ENCODE measurements at places on chromosomes 16 and 17. TPM values are rescaled to one million over a fixed set of nuclear protein-coding genes. Genes with fewer than 3 reads are reported as not detected.
A peak's percentile ranks its signal among the peaks of the same experiment; 100 is the strongest.

- peak; percentile 26 for DNase-seq
- peak overlapping the region; percentile 73 for H3K4me3 ChIP-seq
- H3K27ac ChIP-seq = no peak overlapping the region
- no peaks in the 10 kb centered on the region for H3K36me3 ChIP-seq
- H3K4me1 ChIP-seq = peaks cover 28% of the 10 kb centered on the region
Measured at GRCh38 chr17:16491131-16491702, 776 bp downstream of the LRRC75A start.

DNA sequence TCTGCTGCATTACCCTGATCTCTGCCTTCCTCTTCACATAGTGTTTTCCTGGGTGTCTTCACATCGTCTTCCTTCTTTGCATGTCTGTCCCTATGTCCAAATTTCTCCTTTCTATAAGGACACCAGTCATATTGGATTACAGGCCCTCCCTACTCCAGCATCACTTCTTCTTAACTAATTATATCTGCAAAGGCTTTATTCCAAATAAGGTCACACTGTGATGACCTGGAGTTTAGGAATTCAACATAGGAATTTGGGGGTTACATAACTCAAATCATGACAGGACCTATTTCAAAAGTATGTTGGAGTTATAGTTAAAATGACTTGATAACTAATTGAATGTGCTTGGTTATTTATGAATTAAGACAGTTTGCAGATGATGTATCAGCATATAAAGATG lies 490.5 kb upstream of the ERCC4 start:
- H3K4me3 ChIP-seq = no peak overlapping the region
- no peak overlapping the region for H3K27ac ChIP-seq
- H3K36me3 ChIP-seq = no peaks in the 10 kb centered on the region
- H3K4me1 ChIP-seq = no peaks in the 10 kb centered on the region
- H3K27me3 ChIP-seq = no peaks in the 10 kb centered on the region
- DNase-seq = no peak

DNA sequence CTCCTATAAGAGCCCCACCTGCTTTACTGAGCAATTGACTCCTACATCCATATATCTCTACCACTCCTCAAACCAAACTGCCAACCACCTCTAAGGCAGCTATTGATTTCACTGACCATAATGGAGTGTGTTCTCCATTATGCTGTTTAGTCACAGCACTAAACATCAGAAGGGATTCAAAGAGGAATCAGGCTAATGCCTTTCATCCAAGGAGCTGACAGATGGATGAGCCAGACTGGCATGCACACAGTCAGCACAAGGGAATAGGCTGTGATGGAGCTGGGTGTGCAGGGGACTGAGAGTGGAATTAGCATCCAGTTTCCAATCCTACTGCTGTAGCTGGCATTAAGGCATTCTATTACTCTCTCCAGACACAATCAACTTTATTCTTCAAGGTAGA lies 88.7 kb upstream of the CCL2 start:
- H3K4me3 ChIP-seq = no peak overlapping the region
- no peak overlapping the region for H3K27ac ChIP-seq
- no peaks in the 10 kb centered on the region for H3K36me3 ChIP-seq
- peaks cover 8% of the 10 kb centered on the region for H3K27me3 ChIP-seq

GRCh38 chr17:61369751-61370150 lies 29.9 kb upstream of the TBX2 start:
- DNase-seq = no peak
- no peaks in the 10 kb centered on the region for H3K36me3 ChIP-seq
- H3K27ac ChIP-seq = no peak overlapping the region
- no peak overlapping the region for H3K4me3 ChIP-seq
- H3K4me1 ChIP-seq = peaks cover 16% of the 10 kb centered on the region

The ABCA6 gene
- 0.31 TPM for total RNA-seq

DNA sequence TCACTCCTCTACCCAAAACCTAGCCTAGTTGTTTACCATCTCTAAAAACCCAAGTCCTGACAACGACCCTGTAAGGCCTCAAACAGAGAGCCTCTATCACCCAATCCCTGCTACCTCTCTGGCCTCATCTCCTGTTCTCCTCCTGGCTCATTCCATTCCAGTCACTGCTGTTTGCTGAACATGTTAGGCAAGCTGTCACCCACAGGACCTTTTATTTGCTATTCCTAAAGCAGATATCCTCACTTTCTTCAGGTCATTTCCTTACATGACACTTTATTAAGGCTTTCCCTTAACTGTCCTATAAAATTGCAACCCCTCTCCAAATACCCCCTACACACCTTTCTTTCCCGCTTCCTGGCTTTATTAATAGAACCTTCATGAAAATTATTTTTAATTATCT lies 85.1 kb downstream of the KANSL1 start:
- H3K4me1 ChIP-seq = peaks cover 34% of the 10 kb centered on the region
- no peaks in the 10 kb centered on the region for H3K27me3 ChIP-seq
- H3K4me3 ChIP-seq = no peak overlapping the region

The CDH5 gene
- not detected for total RNA-seq

DNA sequence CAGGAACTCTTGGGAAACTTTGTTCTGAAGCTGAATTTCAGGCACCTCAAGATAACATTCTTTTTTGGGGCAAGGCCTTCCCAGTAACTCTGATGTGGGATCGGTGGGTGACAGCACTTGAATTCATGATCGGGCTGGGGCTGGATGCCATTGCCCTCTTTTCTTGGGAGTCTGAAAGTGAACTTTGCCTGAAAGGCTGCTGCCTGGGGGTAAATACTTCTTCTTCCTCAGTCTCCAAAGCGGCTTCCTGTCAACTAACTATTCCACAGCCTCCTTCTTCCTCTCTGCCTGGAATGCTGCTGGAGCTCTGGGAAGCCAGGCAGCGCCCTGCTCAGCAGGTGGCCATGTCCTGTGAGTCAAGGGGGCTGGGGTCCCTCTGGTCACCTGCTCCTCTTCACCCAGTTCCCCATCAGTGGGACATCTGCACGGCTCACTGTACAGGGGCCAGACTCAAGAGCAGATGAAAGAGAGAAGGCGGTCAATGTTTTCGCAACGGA lies 79.5 kb downstream of the WIPI1 start:
- DNase-seq = no peak
- no peak overlapping the region for H3K27ac ChIP-seq
- H3K27me3 ChIP-seq = peaks cover 12% of the 10 kb centered on the region
- no peaks in the 10 kb centered on the region for H3K36me3 ChIP-seq
- peak overlapping the region; percentile 37 for H3K4me3 ChIP-seq
- peaks cover 9% of the 10 kb centered on the region for H3K4me1 ChIP-seq

DNA sequence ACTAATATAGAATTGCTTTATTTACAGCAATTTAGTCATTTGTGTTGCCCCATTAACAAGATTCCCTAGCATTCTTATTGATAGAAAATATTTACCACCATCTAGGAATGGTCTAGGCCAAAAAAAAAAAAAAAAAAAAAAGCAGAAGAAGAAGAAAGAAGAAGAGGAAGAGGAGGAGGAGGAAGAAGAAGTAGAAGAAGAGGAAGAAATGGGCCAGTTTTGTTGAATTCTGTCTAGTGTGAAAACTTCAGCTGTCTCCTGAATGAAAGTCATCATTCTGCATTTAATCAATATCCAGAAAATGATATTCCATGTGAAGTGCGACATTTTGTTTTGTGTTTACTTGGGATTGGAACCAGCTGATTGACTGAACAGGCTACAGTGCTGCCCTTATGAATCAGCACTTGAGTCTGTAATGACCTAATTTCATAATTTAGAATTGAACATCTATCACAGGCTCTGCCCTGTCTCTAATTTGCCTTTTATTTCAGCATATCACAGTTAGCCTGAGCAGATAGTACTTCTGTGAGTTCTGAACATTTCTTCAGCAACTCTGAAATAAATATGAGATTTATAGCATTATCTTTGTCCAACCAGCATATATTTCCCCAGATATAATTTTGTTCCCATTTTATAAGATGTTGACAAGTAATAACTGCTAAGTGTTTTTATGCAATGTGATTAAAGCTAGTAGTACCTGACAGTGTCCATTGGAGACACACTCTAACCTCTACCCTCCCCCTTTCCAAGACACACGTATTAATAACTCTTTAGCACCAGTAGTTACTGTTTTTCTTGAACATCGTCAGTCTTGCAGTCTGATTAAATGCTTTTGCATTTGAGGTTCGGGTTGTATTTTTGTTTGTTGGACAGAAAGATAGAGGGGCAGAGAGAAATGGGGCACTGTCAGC lies 5.9 kb downstream of the ANKFN1 start:
- H3K4me3 ChIP-seq = no peak overlapping the region
- H3K36me3 ChIP-seq = no peaks in the 10 kb centered on the region

The ATP2A1 gene
- 2.7 TPM for total RNA-seq

GRCh38 chr16:50213939-50214519 lies 52.3 kb upstream of the ADCY7 start:
- no peak for DNase-seq
- no peak overlapping the region for H3K27ac ChIP-seq
- H3K36me3 ChIP-seq = peaks cover 3% of the 10 kb centered on the region
- no peaks in the 10 kb centered on the region for H3K27me3 ChIP-seq
- peaks cover 8% of the 10 kb centered on the region for H3K4me1 ChIP-seq

The KLHL10 gene
- total RNA-seq = not detected

GRCh38 chr16:79164388-79164995 lies 436.0 kb downstream of the MAF start:
- H3K4me1 ChIP-seq = peaks cover 26% of the 10 kb centered on the region
- no peaks in the 10 kb centered on the region for H3K36me3 ChIP-seq
- peaks cover 3% of the 10 kb centered on the region for H3K27me3 ChIP-seq

DNA sequence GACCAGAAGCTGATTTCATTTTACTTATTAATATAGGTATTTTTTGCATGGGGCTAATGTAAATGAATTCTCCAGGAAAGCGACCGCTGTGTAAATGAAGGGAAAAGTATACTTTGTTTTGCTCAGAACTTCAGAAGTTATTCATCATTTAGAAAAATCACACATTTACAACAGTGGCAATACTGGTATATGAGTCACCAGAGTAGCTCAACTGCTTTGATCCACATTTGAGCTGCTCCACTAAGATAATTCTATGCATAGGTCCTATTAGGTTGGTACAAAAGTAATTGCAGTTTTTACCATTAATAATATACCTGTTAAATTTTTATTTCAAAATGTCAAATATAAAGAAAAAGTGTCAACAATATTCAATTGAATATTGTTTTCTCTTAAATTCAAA lies 22.9 kb upstream of the DYNLRB2 start:
- no peak overlapping the region for H3K4me3 ChIP-seq
- no peaks in the 10 kb centered on the region for H3K36me3 ChIP-seq
- no peak overlapping the region for H3K27ac ChIP-seq
- no peaks in the 10 kb centered on the region for H3K4me1 ChIP-seq
- peaks cover 11% of the 10 kb centered on the region for H3K27me3 ChIP-seq
- no peak for DNase-seq

GRCh38 chr16:86011532-86011931 lies 112.6 kb downstream of the IRF8 start:
- peaks cover 45% of the 10 kb centered on the region for H3K27me3 ChIP-seq
- no peak for DNase-seq
- no peaks in the 10 kb centered on the region for H3K4me1 ChIP-seq
- H3K36me3 ChIP-seq = no peaks in the 10 kb centered on the region
- no peak overlapping the region for H3K4me3 ChIP-seq

DNA sequence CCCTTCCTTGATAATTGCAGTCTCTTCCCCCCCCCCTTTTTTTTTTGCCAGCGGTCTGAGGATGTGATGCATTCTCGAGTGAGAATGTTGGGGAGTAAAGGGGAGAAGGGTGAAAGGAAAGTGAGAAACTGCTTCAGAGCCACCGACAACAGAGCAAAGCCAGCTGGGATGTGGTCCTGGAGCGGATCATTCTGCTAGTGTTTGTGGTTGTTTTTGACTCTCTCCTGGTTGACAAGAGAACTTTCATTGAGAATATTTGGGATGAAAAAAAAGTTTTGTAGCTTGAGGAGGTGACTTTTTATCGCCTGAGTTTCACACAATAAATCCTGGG lies 1.3 kb downstream of the NF1 start:
- peak overlapping the region; percentile 92 for H3K4me3 ChIP-seq
- peak overlapping the region; percentile 94 for H3K27ac ChIP-seq
- H3K36me3 ChIP-seq = no peaks in the 10 kb centered on the region
- DNase-seq = no peak
- H3K4me1 ChIP-seq = peaks cover 15% of the 10 kb centered on the region

DNA sequence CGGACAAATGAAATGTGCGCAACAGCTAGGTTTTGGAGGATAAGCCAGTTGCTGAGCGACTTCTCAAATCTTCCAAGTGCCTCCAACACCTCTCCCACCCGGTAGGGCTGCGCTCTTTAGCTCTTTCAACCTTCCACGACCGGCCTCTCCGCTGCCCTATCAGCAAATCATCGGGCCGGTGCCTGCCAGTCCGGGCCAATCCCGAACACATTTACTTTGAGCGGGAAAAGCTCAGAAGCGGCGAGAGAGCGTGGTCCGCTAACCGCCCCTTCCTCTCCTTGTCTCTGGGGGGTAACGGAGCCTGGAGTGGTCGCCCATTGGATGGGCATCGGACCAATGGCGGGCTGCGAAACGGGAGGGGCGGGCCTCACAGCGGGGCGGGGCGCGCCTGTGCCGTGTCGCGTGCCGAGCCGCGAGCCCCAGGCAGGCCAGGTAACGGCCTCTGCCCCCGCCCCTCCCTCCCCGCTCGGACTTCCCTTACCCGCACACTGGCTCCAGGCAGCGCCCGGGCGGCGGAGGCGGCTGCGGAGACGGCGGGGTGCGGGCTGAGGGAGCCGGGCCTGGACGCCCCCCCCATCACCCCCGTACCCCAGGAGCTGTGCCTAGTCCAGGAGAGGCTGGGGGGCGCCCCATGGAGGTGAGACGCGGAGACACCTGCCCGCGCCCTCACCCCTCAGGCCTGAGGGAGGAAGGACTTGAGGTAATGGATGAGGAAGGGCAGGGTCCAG lies at the start of gene MEIOC:
TSS of gene MEIOC (plus strand) at position 486 of the 728 bp plus-strand sequence. CDS start at position 632, 146 bp downstream.
- H3K36me3 ChIP-seq = peaks cover 2% of the 10 kb centered on the region
- peak within 1 kb of the TSS; percentile 71 for H3K27ac ChIP-seq
- peaks cover 2% of the 10 kb centered on the region for H3K4me1 ChIP-seq
- DNase-seq = peak; percentile 27
- H3K27me3 ChIP-seq = peaks cover 32% of the 10 kb centered on the region

DNA sequence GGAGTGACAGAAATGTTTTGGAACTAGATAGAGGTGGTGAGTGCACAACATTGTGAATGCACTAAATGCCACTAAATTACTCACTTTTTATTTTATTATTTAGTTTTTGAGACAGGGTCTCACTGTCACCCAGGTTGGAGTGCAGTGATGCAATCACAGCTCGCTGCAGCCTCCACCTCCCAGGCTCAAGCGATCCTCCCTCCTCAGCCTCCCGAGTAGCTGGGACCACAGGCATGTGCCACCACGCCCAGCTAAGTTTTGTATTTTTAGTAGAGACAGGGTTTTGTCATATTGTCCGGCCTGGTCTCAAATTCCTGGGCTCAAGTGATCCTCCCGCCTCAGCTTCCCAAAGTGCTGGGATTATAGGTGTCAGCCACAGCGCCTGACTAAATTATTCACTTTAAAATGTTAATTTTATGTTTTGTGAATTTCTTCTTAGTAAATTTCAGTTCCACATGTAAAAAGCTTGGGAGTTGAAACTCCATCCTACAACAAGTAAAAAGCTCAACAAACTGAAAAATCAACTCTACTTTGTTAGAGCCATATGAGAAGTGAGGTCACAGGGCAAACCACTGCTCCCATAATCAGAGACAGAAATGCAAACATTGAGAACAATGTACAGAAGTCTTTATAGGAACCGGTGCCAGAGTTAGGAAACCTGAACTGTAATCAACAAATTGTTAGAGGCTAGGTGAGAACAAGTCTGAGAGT lies 13.8 kb upstream of the SLC5A10 start:
- no peaks in the 10 kb centered on the region for H3K36me3 ChIP-seq
- DNase-seq = no peak
- H3K4me1 ChIP-seq = peaks cover 3% of the 10 kb centered on the region
- no peak overlapping the region for H3K4me3 ChIP-seq
- no peak overlapping the region for H3K27ac ChIP-seq
